ENCODE measurements at places on chromosomes 1 and 21. TPM values are rescaled to one million over a fixed set of nuclear protein-coding genes. Genes with fewer than 3 reads are reported as not detected.

Gene NPHP4
- total RNA-seq = 21.9 TPM

Gene IGSF8
- 38.4 TPM for total RNA-seq

Gene TMEM52
- total RNA-seq = not detected

Gene S100A7
- not detected for total RNA-seq

Gene EPRS1
- 29.0 TPM for total RNA-seq

Gene ATP1A4
- not detected for total RNA-seq

Gene FALEC
- total RNA-seq = not detected

Gene AKR7A2
- 108 TPM for total RNA-seq

Gene SETDB1
- total RNA-seq = 25.4 TPM
